ENCODE measurements at places on chromosomes 5 and 9.

DNA sequence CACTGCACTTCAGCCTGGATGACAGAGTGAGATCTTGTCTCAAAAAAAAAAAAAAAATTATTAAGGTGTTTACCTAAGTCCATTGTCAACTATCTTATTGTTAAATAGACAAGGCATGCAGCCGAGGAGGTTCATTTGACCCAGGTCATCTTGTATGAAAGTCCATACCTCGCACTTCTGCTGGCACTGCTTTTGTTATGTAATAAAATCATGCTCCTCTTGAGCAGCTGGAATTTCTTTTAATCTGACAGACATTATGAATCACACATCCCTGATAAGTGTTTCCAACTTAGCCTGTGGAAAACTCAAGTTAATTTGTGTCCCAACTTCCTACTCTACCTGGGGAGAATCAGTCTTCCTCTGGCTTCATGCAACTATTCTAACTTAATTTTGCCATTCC, 315.6 kb upstream of the KLF4 start:
- DNase-seq = no peak

- DNase-seq = no peak
These were observed 87.3 kb downstream of the LIFR start for GRCh38 chr5:38468978-38469706.

DNA sequence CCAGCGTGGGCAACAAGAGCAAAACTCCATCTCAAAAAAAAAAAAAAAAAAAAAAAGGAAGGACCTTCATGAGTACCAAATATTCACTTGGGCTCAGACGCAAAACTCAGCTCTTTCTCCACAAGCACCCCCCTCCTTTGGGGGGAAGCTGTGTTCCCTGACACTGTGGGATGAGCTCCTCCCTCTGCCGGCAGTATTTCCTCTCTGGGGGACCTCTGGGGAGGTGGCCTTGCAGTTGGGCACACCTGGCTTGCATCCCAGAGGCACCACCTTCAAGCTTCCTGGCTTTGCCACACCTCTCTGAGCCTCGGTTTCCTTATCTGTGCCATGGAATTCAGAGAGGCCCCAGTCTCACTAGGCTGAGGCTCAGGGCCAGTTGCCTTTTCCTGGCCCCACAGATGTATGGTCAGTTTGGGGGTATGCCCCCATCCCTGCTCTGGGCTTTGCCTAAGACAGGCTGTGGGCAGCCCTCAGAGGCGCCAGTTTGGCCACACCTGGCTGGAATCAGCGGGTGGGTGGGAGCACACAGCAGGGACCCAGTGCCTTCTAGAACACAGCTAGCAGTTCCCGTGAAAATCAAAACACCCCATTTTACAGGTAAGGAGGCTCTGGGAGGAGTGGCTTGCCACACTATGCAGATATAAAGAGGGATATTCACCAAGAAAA, 157.5 kb upstream of the IER5L start:
- DNase-seq = no peak

GRCh38 chr5:14640765-14641164, 23.8 kb upstream of the OTULIN start:
- DNase-seq = no peak

DNA sequence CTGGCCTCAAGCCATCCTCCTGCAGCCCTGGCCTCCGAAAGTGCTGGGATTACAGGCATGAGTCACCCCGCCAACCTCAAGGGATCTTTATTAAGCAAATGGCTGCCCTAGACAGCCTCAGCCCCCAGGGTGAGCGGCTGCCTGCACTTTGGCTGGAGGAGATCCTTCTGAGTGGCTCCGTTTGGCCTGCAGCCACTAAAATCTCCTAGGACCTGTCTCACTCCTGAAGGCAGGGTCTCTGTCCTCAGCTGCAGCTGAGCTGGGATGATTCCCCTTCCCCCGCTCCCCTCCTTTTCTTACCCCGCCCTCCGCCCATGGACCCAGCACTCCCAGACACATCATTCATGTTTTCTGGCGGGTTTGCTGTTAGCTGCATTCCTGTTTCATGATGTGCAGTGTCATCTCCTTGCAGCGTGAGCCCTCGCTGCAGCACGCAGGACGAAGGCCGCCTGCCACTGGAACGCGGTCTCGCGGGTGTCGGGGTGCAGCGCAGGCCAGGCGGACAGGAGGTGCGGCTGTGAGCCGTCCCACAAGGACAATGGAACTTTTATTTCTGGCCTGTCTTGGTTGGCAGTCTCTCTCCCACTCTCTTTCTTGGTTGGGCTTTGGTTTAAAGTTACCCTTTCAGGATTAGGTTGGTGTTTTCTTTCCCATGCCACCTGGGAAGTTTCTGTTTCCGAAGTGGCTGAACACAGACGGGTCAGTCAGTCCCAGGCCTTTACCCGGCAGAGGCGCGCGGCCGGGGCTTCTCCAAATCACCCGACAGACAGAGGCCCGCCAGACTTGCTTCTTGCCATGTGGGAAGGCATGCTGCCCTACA, 137.1 kb downstream of the FOXD1 start:
- no peak for DNase-seq
